ENCODE measurements at places on chromosomes 7 and 10. TPM values are rescaled to one million over a fixed set of nuclear protein-coding genes. Genes with fewer than 3 reads are reported as not detected.

- no peaks in the 10 kb centered on the region for H3K36me3 ChIP-seq
- no peaks in the 10 kb centered on the region for H3K27me3 ChIP-seq
Observed at GRCh38 chr10:45440511-45441062, 66.6 kb downstream of the ALOX5 start.

- H3K36me3 ChIP-seq = no peaks in the 10 kb centered on the region
- no peak overlapping the region for H3K4me3 ChIP-seq
- DNase-seq = no peak
- no peaks in the 10 kb centered on the region for H3K4me1 ChIP-seq
- H3K27ac ChIP-seq = no peak overlapping the region
- H3K27me3 ChIP-seq = no peaks in the 10 kb centered on the region
Observed at GRCh38 chr7:85114342-85114741, 72.5 kb downstream of the SEMA3D start.

DNA sequence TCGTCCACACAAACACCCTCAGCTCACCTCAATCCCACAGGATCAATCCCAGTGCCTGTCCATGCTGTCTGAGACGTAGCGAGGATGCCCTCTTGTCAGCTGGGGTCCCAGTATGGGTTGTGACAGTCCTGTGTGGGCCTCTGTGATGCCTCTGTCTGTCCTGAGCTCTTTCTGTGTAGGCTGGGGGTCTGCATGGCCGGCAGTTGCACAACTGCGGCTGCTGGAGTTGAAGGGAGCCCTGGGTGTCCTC is 12.4 kb downstream of the ANTXRL start:
- H3K36me3 ChIP-seq = no peaks in the 10 kb centered on the region
- no peak for DNase-seq
- H3K4me1 ChIP-seq = no peaks in the 10 kb centered on the region
- no peak overlapping the region for H3K27ac ChIP-seq

GRCh38 chr7:111210996-111211395 is 120.1 kb downstream of the LRRN3 start:
- no peak overlapping the region for H3K27ac ChIP-seq
- no peaks in the 10 kb centered on the region for H3K4me1 ChIP-seq
- no peaks in the 10 kb centered on the region for H3K36me3 ChIP-seq
- H3K27me3 ChIP-seq = no peaks in the 10 kb centered on the region
- H3K4me3 ChIP-seq = no peak overlapping the region

- no peaks in the 10 kb centered on the region for H3K27me3 ChIP-seq
- no peaks in the 10 kb centered on the region for H3K4me1 ChIP-seq
- H3K36me3 ChIP-seq = no peaks in the 10 kb centered on the region
- H3K27ac ChIP-seq = no peak overlapping the region
- no peak for DNase-seq
Observed at GRCh38 chr7:11895337-11895736, 63.3 kb upstream of the THSD7A start.

Gene CPXM2
- 7.8 TPM for total RNA-seq

DNA sequence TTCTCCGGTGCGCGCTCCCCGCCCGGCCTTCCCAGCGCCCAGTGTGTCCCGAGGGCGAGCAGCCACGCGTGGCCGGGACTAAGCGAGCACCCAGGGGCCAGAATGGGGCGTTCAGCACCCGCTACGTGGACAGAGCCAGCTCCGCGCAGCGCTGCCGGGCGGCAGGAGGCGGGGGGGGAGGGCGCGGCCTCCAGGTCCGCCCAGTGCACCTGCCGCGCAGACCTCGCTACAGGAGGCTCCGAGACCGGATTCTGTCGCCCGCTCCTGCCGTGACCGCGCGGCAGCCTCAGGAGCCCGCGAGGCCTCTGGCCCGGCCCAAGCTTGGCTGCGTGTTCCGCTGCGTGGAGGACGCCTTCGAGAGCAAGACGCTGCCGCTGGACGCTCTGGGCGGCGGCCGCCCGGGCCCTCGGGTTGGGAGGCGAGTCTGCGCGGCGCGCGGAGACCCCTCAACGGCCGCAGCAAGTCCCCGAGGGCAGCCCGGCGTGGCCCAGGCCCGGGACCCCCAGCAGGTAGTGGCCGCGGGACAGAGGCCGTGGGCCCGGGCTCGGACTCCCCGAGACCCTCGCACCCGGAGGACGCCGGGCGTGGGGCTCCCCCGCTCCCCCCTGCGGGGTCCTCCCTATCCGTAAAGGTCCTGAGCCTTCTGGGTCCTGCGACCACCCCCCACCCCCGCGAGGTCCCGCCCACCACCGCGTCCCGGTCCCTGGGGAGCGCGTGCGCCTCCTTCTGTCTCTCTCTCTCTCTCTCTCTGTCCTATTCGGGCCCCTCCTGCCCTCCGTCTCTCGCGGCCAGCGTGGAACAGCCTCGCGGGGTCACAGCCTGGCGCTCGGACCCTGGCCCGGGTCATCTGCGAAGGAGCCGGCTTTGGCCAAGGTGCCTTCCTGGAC is 904 bp upstream of the DPYSL4 start:
- no peak overlapping the region for H3K27ac ChIP-seq
- H3K36me3 ChIP-seq = no peaks in the 10 kb centered on the region
- peaks cover 23% of the 10 kb centered on the region for H3K4me1 ChIP-seq
- H3K27me3 ChIP-seq = peaks cover 81% of the 10 kb centered on the region
- H3K4me3 ChIP-seq = peak overlapping the region; percentile 39
- DNase-seq = peak; percentile 37

Gene GPER1
- 12.9 TPM for total RNA-seq

Gene PLAU
- 1.7 TPM for total RNA-seq

GRCh38 chr7:78149787-78150186 is 351.2 kb downstream of the PHTF2 start:
- no peak for DNase-seq
- H3K27ac ChIP-seq = no peak overlapping the region
- H3K4me1 ChIP-seq = no peaks in the 10 kb centered on the region
- H3K27me3 ChIP-seq = no peaks in the 10 kb centered on the region
- no peaks in the 10 kb centered on the region for H3K36me3 ChIP-seq
- no peak overlapping the region for H3K4me3 ChIP-seq
